ENCODE measurements at places on chromosomes 4 and X.

DNA sequence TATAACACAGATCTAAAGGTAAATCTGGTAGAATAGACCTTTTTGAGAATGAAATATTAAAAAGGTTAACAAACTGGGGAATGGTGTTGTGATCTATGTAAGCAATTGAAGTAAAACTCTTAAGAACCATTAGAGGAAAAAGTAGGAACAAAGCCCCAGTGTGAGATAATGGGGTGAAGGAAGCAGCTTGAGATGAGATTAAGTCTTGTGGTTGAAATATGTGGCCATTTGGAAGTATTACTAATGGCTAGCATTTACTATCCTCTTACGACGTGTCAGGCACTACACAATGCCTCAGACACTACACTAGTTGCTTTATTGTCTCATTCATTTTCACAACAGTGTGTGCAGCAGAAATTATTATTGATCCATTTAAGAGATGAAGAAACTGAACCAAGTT, 25.9 kb upstream of the NDNF start:
- DNase-seq = no peak

DNA sequence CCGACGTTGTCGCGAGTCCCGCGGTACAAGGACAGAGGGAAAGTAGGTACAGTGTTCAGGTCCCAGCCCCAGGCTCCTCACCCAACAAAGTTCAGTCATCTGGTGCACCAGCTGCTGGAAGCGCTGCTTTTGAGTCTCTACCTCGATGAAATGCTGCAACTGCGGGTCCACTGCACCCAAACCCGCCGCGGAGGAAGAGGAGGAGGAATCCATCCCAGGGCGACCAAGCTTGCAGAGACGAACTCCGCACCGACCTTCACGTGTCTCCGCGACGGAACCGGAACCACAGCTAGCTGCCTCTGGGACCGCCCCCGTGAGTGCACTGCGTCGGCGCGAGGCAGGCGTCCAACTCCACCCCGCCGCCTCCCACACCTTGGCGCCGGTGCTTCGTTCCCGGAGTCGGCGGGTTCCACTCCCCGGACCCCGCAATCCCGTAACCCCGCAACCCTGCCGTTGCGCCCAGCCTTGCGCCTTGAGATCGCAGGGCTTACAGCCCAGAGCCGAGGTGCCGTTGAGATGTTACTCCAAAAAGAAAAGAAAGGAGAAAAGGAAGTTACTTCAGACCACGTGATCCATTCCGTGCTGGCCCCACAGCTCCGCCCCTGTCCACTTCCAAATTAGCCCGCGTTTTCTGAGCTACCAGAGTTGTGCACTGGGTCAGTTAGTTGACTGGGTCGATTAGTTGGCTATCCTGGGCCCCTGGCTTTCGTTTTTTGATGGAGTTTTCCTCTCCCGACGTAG, at the start of gene TIMM8A:
Gene TIMM8A (minus strand): TSS at position 291 of the 741 bp plus-strand sequence. CDS start 78 bp downstream, at position 213.
- DNase-seq = peak; percentile 69

DNA sequence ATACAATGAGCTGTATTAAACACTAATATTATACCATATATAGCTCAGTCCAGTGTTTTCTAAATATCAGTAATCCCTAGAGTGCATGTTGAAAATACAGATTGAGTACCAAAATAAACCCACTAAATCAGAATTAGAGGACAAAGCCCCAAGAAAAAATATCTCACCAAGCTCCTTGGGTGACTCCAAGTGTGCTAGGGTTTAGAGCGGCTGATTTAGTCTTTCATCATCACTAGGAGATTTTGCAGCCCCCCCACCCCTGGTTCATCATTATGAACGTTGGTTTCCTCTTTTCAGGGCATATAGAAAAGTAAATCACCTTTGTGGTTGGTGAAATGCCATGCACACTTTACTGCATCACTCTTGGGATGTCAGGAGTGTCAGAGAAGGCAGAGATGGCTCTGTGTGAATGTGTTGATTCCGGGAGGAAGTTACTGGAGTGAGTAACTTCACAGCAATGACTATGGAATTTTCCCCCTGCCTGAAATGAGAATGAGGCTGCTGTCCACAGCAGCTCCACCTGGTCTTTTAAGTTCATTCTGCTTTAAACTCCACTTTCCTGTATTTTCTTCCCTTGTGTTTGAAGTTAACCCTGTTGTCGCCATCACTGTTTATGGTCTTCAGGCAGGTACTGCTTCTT, 25.2 kb upstream of the ANAPC4 start:
- DNase-seq = peak; percentile 87

DNA sequence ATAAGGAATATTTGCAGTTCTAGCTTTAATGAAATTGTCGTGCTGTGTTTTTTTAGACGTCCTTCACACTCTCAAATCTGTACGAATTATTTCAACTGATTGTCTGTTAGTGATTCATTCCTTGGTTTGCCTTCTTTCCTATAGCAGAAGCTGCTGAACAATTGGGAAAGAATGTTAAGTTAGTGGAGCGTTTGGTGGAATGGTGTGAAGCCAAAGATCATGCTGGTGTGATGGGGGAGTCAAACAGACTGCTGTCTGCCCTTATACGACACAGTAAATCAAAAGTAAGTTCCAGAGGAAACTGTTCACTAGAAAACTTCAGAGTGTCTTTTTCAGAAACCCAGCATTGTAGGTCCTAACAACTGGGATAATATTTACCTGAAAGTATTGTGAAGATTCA, 159.9 kb downstream of the RAP1GDS1 start:
- peak; percentile 84 for DNase-seq

DNA sequence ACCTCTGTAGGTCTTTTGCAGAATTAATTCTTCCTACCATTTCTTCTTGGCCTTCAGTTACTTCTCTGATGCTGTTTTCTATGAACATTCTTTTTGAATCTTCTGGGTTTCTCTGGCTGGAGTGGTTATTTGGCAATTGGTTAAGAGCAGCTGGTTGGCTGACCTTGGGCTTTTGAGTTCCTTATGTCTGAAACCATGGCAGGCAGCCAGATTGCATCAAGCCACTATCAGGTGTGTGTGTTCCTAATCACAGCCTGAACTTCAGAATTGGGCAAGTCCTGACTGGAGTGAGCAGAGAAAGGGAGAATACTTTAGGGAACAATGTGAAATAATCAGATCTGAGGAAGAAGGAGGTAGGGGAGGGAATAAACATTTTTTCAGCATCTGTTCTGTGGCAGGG, 90.2 kb downstream of the ARHGAP10 start:
- peak; percentile 95 for DNase-seq

- DNase-seq = no peak
Measured at GRCh38 chrX:31012509-31013025, 59.3 kb downstream of the FTHL17 start.

DNA sequence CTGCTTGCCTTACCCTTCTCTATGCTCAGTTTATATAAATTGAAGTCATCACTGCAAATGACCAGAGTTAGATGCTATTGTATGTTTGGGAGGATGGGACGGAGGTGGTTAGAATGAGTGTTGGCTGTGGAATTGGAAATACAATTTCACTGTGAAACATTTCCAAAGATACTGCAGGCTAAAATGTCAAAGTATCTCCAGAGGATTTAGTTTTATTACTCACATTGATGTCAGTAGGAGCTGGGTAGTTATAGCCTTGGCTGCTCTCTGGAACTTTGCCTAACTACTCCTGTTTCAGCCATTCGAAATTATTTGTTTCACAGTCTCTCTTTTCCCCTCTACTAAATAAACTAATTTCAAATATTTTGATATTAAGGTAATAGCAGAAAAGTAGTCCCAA, 92.6 kb upstream of the PPP3CA start:
- no peak for DNase-seq

DNA sequence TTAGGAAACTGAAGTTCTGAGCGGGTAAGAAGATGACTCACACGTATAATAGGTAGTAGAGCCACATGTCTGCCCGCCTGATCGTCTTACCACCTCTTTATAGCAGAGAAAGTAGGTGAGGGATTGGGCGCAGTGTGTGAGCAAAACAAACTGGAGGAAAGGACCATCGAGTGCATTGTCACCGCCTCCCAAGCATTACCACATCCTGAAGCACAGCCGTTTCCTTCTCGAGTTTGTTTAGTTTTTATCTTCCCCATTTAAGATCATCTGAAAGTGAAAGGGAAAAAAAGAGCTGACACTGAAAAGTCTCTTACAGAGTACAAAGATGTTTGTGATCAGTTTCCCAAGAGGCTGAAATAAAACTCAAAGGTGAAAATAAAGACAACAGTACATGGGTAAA, 14.8 kb downstream of the PDK3 start:
- DNase-seq = no peak

- peak; percentile 18 for DNase-seq
Measured at GRCh38 chrX:152861116-152861515, 30.3 kb downstream of the NSDHL start.

GRCh38 chrX:129769467-129770154, 10.1 kb upstream of the SASH3 start:
- DNase-seq = no peak

- DNase-seq = peak; percentile 3
Measured at GRCh38 chrX:122739770-122740169, 444.3 kb upstream of the GRIA3 start.

- DNase-seq = peak; percentile 9
Measured at GRCh38 chrX:45876206-45876605, 669.0 kb downstream of the ZNF674 start.

DNA sequence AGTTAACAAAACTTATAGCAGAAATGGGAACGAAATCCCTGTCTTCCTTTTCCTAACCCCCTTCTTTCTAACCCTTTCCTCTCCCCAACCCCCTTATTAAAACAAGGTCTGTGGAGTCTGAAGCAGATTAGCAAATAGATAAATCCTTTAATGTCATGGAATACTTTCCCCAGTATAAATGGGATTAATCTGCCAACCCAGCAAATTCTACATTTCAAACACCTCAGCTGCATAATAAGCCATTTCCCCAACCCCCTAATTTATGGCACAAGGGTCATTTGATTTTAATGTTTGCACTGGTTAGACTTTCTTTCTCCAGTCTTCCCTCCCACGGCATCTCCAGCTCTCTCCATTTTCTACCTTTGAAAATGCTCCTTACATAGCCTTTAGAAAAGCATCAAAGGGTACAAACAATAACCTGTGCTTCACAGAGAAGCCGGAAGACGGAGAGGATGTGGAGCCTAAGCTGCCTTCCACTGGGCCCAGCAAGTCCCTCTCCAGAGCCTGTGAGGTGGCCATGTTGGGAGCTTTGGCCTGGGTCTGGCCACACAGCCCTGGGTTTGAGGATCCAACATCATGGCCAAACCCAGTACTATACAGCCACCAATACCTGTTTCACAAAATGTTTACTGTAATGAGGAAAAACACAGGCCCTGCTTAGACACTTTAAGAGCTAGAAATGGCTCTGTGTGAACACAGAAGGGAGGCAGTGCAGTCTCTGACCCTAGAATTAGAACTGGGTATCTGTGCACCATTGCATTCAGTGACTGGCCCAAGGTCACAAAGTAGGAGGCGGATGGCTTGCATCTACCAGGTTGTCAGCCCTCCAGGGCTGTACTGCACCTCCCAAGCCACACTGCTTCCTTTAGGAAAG, 56.9 kb upstream of the SPRY1 start:
- no peak for DNase-seq

- no peak for DNase-seq
Measured at GRCh38 chrX:39899059-39899458, 198.7 kb downstream of the BCOR start.

DNA sequence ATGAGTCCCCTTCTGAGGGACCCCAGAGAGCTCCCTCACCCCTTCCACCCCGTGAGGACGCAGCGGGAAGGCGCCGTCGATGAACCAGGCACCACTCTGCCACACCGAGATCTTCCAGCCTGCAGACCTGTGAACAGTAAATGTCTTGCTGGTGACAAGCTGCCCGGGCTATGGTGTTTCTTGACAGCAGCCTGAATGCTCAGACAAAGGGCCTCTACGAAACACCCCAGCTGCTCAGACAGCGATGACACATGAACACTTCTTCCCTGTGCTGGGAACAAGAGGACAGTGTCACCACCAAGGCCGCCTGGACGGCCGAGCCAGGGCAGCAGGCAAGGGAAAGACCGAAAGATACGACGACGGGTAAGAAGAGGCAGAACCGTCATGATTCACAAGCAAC, 30.6 kb upstream of the GTPBP6 start:
- DNase-seq = no peak

GRCh38 chr4:134178706-134179105, 22.9 kb downstream of the PABPC4L start:
- DNase-seq = peak; percentile 12

DNA sequence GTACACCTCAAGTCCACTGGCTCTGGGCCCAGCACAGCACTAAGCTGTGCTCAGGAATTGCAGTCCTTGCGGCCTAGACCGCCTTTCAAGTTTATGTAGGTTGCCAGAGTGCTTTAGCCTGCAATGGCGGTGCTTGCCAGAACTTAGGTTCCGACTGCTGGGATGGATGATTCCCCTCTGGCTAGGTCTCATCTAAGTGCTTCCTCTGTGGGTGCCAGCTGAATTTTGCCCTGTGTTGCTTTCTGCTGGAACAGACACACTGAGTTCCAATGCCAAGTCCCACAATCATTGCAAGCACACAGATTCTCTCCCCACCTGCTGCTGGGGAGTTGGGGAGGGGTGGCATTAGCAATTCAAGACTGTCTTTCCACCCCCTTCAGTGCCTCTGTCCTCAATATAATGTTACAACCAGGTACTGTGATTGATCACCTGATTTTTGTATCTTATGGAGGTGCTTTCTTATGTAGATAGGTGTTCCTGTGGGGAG, 129.5 kb downstream of the GRID2 start:
- DNase-seq = no peak

- peak; percentile 75 for DNase-seq
Measured at GRCh38 chr4:23945451-23946017, 55.7 kb upstream of the PPARGC1A start.

GRCh38 chr4:120765260-120765680, 157.3 kb downstream of the PRDM5 start:
- no peak for DNase-seq

DNA sequence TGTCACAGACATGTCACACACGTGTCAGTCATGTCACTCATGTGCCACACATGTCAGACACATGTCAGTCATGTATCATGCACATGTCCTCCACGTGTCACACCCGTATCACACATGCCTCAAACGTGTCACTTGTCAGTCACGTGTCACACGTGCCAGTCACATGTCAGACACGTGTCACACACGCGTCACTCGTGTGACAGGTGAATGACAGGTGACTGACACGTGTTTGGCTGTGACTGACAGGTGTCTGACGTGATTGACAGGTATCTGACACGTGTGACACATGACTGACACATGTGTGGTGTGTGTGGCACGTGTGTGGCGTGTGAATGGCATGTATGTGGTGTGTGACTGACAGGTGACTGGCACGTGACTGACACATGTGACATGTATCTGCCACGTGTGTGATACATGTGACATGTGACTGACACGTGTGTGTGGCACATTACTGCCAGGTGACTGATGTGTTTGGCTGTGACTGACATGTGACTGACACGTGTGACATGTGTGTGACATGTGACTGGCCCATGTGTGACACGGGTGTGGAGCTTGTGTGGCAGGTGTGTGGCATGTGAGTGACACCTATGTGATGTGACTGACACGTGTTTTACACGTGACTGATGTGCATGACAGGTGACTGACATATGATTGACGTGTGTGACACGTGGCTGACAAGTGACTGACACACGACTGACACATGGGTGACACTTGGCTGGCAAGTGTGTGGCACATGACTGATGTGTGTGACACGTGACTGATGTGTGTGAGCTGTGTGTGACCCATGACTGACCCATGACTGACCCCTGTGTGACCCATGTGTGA, 90.7 kb upstream of the GPC3 start:
- DNase-seq = no peak

GRCh38 chr4:158197194-158197776, 13.0 kb upstream of the TMEM144 start:
- no peak for DNase-seq

Data from choroid plexus epithelial cell (primary cell).